ENCODE measurements at places on chromosomes 7 and 10.

- peak; percentile 4 for DNase-seq
These were observed 42.9 kb downstream of the CD36 start for GRCh38 chr7:80681272-80681885.

- DNase-seq: no peak
These were observed 33.5 kb upstream of the SLC26A3 start for GRCh38 chr7:107836237-107837144.

GRCh38 chr7:16944936-16945335, 63.2 kb upstream of the AGR3 start:
- DNase-seq: no peak

GRCh38 chr10:121078672-121079102, 227.5 kb downstream of the WDR11 start:
- no peak for DNase-seq

DNA sequence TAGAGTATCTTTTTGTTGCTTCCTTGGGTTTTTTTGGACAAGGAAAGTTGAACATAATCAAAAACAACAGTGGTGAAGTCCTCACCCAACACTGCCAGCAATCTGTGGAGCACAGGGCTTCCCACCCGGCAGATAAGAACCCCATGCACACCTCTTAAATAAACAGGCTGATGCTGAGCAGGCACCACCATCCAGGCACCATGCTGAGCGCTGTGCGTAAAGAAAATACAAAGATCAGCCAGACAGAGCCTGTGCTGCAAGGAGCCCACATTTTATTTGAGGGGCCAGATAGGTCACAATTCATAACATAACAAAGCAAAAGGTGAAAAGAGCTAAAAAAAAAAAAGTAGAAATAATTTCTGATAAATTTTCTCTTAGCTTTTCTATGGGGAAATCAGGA, 231.2 kb downstream of the PTPRN2 start:
- no peak for DNase-seq

DNA sequence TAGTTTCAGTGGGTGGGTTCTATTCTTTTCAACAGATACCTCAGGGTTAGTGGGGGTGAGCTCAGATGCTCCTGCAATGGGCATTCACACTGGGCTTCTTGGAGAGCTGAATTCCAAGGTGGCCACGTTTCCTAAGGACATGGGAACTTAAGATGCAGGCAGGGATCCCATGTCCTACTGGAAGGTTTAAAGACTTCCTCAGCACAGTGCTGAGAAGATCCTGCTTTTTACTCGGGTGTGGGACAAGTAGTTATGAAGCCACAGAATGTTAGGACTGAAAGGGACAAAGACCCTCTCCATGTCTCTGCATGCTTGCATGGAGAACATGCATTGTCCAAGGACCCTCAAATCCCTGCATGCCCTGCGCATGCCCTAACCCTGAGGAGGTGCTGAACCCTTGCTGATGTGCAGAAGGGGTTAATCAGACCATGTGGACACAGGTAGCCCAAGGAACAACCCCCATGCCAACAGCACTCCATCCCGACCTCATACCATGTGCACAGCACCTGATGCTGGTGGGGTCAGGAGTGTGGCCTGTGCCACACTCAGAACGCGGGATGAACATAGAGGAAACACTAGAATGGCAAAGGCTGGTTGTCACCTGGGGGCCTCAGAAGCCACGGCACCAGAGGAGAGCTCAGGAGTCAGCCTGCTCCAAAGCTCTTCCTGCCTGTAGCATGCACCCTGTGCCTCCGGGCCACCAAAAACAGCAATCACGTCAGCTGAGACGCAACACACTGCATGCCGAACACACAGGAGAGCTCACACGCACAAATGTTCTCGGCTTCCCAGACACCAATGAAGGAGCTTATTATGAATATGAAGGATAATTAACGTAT, 15.2 kb downstream of the IL2RA start:
- DNase-seq: no peak

GRCh38 chr10:48811461-48811860, 126.8 kb downstream of the WDFY4 start:
- no peak for DNase-seq

- no peak for DNase-seq
These were observed 107.2 kb upstream of the EEPD1 start for GRCh38 chr7:36045830-36046341.

GRCh38 chr10:86671419-86671818, 3.1 kb downstream of the LDB3 start:
- no peak for DNase-seq

- no peak for DNase-seq
These were observed 11.6 kb upstream of the MACROH2A2 start for GRCh38 chr10:70041016-70041415.

- no peak for DNase-seq
These were observed 177.0 kb downstream of the SND1 start for GRCh38 chr7:127828843-127829500.

- no peak for DNase-seq
These were observed 37.6 kb downstream of the GET4 start for GRCh38 chr7:913736-914520.

DNA sequence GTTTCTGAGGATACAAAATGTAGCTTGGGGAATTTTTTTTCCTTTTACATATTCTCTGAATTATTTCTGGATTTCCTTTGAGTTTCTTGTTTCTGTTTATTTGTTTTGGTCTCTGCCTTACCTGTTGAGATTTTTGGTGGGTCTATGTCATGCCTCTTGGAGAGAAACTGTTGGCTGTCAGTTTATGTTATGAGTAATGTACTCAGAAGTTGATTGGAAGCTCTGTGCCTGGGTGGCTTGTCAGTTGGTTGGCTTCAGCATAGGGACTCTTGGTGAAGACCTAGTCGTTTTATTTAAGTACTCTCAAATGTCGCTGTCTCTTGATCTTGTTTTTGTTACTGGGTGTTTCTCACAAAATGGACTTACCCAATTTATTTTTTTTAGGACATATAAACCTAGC, 132.4 kb downstream of the CDK14 start:
- DNase-seq: no peak

DNA sequence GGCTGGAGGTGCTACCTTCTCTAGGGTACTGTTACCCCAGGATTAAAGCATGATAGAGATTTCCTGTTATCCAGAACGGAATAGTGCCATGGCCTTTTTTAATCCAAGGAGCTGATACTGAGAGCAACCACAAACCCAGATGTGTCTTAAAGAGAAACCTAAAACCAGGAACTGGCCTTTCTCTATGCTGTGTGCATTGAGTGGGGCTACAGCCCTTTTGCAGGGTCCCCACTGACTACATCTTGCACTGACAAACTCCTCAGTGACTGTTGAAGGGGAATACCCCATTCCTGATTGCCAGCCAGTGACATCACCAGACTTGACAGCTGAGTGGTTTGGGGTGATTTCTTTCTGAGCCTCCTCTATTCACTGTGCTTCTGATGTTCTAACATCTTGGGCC, 81.9 kb upstream of the CAPZA2 start:
- DNase-seq: no peak

DNA sequence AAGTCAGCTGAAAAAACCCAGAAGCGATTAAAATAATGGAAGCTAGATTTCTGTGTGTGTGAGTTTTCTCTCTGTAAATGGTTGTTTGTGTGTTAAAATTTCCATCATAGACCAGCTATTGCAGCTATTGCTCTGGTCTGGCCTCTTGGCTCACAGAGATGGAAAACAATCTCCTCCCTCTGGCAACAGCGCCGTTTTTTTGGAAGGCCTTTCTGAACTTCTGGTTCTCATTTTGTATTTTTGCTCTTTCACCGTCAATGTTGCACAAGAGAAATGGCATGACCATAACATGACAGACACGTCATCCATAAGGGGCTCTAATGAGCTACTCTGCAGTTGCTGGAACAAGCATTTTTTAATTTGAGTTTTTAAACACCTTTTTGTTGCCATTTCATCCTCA, 91.0 kb downstream of the CUBN start:
- DNase-seq: no peak

DNA sequence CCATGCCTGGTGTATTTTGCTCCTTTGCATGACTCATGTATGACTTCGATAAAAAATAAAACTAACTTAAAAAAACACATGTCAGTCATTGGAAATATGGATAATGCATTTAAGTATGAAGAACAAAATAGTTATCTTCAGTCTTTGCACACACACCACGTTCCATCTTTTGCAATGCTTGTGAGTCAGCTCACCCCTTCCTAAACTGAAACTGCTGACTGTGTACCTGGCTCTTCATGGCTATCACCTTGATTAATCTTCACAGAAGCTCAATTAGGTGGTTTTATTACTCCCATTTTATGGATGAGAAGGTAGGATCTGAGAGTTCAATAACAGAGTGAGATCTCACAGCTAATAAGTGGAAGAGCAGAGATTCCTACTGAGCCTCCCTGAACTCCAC, 79.5 kb downstream of the CARD11 start:
- DNase-seq: no peak

DNA sequence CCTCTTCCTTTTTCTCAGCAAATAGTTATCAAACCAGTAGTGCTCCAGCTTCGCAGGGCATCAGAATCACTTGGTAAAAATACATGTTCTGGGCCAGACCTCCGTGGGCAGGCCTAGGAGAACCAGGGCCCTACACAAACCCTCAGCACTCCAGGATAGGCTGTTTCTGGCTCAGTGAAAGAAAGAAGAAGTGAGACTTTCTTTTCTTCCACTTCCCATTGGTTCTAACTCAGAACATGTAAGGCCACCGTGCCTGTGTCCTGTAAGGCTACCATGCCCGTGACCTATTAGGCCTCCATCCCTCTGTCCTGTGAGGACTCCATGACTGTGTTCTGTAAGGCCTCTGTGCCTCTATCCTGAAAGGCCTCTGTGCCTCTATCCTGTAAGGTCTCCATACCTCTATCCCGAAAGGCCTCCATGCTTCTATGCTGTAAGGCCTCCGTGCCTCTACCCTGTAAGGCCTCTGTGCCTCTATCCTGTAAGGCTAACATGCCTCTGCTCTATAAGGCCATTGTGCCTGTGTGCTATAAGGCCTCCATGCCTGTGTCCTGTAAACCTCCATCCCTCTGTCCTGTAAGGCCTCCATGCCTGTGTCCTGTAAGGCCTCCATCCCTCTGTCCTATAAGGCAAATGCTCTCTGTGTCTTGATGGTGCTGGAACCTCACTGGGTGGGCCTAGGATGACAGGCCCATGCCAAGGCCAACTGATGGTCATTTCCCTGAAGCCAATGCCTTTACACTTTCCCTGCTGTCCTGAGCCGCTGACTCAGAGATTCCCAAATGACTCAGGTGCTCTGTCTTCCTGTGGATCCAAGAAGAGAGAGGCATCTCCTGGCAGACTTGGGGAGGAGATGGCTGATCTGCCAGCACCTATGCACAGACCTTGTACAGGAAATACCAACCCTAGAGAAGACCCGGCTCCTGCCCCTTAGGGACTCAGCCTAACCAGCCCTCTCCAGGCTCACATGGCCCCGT, 96.6 kb upstream of the CACUL1 start:
- no peak for DNase-seq

- no peak for DNase-seq
These were observed 327.9 kb upstream of the SORCS1 start for GRCh38 chr10:107492389-107492788.

DNA sequence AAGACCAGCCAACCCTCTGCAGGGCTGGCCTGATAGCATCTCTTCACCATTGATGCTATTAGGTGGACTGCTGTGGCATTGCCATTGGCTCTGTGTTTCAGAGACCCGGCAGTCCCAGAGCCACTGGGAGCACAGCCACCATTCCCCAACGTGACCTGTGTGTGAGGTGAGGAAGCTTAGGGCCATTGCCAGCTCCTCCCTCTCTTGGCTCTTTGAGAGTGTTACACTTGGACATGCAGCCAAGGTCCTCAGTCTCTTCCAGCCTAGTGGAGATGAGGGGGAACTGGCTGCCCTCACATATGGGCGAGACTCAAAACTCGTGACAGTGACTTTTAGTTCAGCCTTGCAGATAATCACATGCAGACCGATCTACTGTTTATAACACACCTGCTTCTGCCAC, 39.3 kb upstream of the HMX3 start:
- no peak for DNase-seq

- no peak for DNase-seq
These were observed 118.5 kb downstream of the FOXP2 start for GRCh38 chr7:114533131-114533530.

DNA sequence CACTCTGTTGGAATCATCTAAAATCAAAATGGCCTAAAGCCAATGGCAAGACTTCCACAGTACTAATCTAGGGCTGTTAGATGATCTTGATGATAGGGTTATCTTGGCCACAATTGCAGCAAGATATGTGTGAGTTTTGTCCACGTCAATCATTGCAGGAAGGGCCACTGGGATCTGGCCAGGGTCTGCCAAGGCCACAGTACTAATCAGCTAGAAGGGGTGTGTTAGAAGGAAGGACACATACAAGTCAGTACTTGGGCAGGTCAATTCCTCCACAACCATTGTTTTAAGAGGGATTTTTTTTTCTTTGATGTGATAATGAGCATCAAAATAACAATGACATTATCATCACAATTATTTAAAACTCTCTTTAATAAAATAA, 1.6 kb downstream of the LMOD2 start:
- no peak for DNase-seq

DNA sequence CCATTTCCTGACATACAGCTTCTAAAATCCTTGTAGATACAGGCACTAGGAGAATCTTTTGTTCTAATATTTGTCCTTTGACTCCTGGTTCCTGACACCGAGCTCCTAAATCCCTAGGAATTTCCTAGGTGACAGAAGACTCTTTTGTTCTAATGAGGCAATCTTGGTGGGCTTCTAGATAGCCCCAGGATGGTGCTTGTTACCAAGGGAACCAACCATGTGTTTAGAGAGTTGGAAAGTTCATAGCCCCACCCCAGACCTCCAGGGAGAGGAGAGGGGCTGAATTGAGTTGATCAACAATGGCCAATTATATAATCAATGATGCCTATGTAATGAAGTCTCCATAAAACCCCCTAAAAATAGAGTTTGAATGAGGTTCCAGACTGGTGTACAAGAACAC, 145.1 kb downstream of the JMJD1C start:
- no peak for DNase-seq

DNA sequence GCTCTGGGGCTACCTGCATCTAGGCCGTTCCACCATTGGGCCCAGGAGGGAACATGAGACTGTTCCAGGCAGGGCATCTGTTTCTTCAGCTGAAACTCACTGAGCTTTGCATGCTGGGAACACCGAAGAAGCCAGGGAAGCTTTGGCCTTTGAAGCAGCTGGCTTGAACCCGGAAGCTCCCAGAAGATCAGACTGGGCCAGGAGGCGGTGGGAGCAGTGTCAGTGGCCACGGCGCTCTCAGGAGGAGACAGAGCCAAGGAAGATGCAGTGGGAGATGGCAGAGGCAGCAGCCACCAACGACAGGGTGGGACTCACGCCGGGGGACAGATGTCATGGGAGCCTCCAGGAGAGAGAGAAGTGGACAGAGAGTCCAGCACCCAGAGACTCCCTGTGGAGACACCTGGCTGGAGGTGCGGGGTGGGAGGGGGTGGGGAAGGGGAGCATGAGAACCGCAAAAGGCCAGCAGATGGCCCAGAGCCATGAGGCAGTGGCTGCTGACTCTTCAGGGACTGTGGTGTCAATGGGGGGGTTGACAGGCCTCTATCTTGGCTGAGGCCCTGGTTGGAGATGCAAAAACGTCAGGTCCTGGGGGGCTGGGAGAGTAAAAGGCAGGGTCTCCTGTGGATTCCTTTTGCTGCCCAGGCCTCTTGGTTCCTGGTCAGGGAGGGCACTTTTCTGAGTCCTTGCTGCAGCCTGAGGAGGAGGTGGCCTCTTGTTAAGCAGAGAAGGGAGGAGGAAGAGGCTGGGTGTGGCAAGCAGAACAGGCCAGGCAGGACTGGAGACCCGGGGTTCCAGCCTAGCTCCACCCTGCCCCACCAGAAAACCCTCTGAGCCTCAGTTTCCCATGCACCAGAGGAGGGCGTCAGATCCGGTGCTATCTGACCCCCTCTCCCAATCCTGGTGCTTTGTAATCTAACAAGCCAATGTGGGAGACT, 6.3 kb upstream of the AQP1 start:
- DNase-seq: no peak

- peak; percentile 62 for DNase-seq
These were observed 1.3 kb downstream of the SEMA3D start for GRCh38 chr7:85185424-85186082.
